ENCODE measurements at places on chromosomes 3 and 15. TPM values are rescaled to one million over a fixed set of nuclear protein-coding genes. Genes with fewer than 3 reads are reported as not detected.

GRCh38 chr15:89530976-89531375, 34.6 kb upstream of the RHCG start:
- no peak for DNase-seq

- DNase-seq = no peak
Measured at GRCh38 chr3:60364475-60364874, 886.8 kb downstream of the FHIT start.

Gene KBTBD13
- not detected for total RNA-seq

Gene ZNF197
- total RNA-seq = 2.2 TPM

DNA sequence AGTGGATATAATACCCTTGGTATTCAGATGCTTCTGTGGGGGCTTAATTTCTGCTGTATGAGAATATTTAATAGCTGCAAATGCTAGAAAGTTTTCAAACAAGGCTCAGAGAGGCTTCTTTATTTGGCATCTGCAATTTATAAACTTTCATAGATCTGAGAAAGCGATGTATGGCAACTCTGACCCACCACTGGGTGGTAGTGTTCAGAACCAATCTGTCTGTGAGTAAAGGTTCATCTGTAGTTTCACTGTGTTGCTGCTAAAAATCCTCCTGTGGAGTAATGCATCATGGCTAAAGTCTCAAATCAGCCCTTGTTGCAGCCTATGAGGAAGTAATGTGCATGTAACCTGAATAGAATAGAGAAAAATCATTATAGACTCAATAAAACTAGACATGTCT, 47.4 kb downstream of the CLSTN2 start:
- DNase-seq = peak; percentile 13

GRCh38 chr3:16064642-16065414, 109.7 kb upstream of the GALNT15 start:
- DNase-seq = no peak

- DNase-seq = no peak
Measured at GRCh38 chr3:54841471-54841870, 86.4 kb downstream of the LRTM1 start.

GRCh38 chr3:189947068-189947467, 173.6 kb downstream of the P3H2 start:
- DNase-seq = no peak

Gene ZDHHC19
- not detected for total RNA-seq

DNA sequence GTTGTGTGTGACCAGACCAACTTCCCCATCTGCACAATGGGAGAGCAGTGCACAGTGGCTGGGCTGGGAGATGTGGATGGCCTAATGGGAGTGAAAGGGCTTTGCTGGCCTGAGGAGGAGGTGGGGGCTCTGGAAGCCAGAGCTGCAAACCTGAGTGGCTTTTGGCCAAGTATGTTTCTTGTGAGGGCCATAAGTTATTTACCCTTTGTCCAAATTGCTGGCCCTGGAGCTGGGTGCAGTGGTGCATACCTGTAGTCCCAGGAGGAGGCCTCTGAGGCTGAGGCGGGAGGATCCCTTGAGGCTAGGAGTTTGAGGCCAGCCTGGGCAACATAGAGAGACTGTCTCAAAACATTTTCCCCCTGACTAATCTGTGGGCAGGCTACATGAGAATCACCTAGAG, 129.1 kb downstream of the WNT7A start:
- DNase-seq = no peak

DNA sequence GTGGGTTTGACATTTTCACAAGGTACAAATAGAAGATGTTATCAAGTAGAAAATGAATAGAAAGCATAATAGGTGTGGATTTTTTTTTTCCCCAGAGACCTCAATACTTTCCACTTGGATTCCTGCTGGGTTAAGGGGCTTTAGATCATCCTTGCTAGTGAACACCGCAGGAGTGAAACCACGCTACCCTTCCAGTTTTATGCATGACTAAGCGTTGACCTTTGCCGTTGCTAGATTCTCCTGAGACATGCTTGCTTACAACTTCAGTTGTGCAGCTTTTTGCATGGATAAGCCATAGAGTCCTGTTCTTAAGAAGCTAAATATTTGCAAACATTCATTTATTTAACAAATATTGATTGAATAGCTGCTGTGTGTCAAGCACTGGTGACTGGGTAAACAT, 299.7 kb upstream of the LMCD1 start:
- no peak for DNase-seq

Gene LRTM1
- not detected for total RNA-seq

Gene FRMD5
- total RNA-seq = 4.3 TPM

DNA sequence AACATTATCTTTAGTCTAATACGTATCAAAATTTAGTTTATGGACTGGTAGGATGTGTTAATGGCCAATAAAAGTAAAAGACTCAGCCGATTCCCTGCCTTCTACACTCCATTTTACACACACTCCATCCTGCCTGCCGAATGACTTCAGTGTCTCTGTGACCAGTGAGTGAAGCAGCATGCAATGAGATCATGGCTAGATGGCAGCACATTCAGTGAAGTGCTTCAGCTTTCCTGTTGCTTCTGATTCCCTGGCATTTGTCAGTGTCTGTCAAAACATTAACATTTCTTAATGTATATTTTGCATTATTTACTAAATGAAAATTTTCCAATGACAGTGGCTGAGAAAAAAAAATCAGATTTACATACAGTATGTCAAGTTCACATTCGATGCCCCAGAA, 412.0 kb downstream of the FHIT start:
- DNase-seq = no peak

Data from HT-29 (cell line).